ENCODE measurements at places on chromosomes 5 and 9.

GRCh38 chr5:57539281-57539701, 56.7 kb upstream of the ACTBL2 start:
- no peak for DNase-seq

- no peak for DNase-seq
Measured at GRCh38 chr9:112446526-112446925, 40.1 kb upstream of the KIAA1958 start.

DNA sequence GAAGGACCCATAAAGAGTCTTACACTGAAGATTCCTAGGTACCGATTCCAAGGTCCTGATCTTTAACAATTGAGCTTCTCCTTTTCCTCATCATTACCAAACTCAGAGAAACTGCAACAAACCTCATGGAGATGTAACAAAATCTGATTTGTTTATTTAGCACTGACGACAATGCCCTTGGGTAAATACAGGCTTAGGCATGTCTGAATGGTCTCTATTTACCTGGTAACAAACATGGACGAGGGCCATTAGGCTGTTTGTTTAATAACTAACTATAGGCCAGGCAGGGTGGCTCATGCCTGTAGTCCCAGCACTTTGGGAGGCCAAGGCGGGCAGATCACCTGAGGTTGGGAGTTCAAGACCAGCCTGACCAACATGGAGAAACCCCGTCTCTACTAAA, 333.3 kb downstream of the AGTPBP1 start:
- no peak for DNase-seq

DNA sequence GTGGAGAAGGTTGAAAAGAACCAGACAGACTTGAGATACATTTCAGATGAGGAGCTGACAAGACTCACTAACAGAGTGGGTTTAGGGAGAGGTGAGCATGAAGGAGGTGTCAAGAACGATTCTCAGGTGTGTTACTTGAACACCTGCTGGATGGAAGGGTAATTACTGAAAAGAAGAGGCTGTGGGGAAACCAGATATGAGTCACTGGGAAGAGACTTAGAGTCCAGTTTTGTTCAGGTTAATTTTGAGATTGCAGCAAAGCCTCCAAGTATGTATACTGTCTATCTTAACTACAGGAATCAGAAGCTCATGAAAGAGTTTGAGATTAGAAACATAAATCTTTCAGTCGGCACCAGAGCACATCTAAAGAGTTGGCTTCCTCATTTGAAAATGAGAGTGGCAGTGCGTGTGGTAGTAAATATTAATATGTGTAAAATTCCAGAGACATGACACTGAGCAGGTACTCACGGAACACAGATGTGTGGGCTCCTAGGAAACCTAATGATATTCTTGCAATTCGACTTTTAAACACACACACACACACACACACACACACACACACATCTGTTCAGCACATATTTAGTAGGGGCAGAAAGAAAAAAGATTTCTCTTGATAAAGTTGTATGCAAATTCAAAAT, 197.1 kb downstream of the CDH18 start:
- no peak for DNase-seq

Measured in NCI-H1930 (cell line).